ENCODE measurements at places on chromosomes 2 and 18. TPM values are rescaled to one million over a fixed set of nuclear protein-coding genes. Genes with fewer than 3 reads are reported as not detected.

GRCh38 chr18:49399003-49399402 lies 61.4 kb downstream of the DYM start:
- DNase-seq, result no peak

DNA sequence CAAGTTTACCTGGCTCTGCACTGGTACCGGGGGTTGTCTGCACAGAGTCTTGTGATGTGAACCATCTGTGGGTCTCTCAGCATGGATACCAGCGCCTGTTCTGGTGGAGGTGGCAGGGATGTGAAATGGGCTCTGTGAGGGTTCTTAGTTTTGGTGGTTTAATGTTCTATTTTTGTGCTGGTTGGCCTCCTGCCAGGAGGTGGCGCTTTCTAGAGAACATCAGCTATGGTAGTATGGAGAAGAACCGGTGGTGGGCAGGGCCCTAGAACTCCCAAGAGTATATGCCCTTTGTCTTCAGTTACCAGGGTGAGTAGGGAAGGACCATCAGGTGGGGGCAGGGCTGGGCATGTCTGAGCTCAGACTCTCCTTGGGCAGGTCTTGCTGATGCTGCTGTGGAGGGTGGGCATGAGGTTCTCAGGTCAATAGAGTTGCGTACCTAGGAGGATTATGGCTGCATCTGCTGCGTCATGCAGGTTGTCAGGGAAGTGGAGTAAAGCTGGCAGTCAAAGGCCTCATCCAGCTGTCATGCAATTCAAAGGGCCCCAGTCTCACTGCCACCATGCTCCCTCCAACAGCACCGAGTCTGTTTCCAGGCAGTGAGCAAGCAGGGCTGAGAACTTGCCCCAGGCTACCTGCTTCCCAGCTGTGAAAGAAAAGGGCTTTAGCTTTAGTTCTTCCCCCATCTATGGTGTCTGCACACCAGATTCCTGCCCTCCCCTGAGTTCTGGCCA lies 278.0 kb downstream of the METTL4 start:
- no peak for DNase-seq

GRCh38 chr2:185859506-185859905 lies 120.9 kb downstream of the FSIP2 start:
- DNase-seq, result no peak

GRCh38 chr2:96408616-96409015 lies 73.0 kb downstream of the NCAPH start:
- peak; percentile 44 for DNase-seq

Gene NXPH2
- polyA plus RNA-seq, result 4.8 TPM

Gene FEV
- not detected for polyA plus RNA-seq

Gene ZNF2
- 8.7 TPM for polyA plus RNA-seq

Data from renal cortex interstitium (tissue), 15 donors.